ENCODE measurements at places on chromosomes 3 and 15.
A peak's percentile ranks its signal among the peaks of the same experiment; 100 is the strongest.

DNA sequence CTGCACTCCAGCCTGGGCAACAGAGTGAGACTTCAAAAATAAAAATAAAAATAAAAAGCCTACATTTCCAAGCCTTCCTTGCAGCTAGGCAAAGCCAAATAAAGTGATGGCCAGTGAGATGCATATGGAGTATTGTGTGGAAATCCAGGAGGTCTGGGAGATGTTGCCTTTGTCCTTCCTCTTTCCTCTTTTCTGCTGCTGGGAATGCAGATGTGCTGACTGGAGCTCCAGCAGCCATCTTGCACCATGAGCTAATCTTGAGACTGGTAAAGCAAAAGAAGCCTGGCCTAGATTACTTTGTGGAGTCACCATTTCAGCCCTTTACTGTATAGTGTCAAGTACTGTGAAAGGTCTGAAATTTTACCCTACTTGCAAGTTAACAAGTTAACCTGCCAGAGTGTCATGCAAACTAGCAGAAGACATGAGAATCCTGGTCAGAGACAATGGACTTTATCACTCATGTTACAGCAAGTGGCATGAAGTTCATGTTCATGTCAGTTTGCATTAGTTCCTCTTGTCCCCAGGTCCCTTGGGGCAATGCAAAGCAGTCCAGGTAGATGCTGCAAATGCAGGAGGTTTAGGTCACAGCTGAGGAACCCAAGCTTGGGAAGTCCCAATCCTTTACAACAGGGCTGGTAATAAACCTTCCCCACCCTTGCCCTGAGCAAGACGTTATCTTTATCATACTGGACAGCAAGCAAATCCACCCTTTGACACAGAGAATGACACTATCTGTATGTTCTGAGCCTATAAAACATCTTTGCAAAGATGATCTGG, 103.1 kb downstream of the TLE3 start:
- peak; percentile 77 for DNase-seq

GRCh38 chr15:56339594-56339993, 25.6 kb upstream of the TEX9 start:
- no peak for DNase-seq

GRCh38 chr15:99320374-99321215, 69.3 kb downstream of the LRRC28 start:
- DNase-seq: no peak

- DNase-seq: no peak
Measured at GRCh38 chr3:49333091-49333490, 6.8 kb downstream of the USP4 start.
